ENCODE measurements at places on chromosomes 5 and 9.

DNA sequence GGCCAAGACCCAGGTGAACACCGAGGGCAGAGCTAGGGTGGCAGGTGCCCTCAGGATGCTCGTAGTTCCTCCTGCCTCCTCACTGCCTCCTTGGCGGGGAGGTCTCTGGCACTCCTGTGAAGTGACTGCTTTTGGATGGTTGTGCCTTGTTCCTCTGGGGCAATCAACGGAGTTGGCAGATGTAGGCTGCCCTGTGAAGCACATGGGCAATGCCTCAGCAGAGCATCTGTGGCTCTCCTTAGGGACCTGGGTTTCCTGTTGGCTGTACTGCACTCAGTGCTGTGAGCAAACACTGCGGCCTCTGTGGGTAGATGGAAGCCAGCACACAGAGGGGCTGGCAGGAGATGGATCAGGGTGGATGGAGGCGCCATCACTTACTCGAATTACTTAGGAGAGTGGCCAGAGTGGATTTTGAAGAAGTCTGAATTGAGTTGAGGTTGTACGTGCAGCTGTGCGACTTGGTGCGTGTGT, 71.4 kb upstream of the COL5A1 start:
- DNase-seq: no peak

DNA sequence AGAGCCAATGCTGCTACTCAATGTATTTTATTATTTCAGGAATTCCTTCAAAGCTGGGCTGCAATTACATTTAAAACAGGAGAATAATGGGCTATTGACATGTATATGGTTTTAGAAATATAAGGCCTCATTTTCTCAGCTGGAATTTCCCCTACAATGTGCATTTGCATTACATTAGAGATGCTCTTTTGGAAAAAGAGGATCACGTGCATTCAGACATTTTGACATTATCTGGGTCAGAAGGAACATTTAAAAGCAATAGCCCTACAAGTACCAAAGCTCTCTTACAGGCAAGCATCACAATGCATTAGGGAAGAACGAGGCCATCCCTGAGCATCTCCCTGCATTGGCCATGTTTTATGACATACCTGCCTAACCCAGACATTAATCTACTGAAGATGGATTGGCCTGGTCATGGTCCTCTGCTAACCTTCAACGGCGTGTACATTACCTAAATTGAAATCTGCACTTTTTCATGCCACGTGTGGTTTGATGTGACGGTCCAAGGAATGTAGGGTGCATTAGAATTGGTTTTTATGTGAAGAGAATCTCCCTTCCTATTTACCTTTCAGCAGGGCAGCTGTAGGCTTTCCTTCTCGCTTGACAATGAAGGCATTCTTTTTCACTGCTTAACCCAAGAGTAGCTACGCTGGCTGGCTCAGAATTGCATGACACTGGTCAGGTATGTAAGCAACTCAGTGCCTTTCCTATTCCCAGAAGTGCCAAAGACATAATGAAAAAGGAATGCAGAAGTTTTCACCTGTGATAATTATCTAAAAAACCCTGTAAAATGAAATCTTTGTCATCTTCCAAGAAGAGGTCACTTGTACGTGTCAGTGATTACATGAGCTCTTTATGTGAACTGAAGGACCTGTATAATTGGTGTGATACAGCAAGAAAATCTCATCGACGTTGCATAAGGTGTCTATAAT, 212.3 kb upstream of the MPDZ start:
- no peak for DNase-seq

DNA sequence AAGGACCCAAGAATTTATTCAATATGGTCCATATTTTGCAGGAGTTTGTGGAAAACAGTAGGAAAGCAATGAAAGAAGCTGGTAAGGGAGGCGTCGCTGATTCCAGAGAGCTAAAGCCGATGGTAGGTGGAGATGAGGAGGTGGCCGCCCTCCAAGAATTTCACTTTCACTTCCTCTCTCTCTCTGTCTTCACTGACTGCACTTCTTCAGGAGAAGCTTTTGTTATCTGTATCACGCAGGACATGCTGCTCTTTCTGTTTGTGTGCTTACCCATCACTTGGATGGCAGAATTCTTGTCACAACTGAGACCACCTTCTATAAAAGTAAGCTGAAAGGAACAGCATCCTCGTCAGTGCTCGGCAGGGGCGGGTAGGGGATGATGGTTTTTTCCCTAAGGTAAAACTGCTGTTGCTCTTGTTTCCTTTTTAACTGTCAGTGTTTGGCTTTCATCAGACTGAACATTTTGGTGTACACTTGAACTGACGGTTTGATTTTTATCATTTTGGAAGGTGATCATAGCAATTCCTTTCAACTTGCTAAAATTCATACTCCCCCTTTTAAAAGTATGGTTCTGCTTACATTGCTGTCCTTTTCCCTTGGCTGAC, 62.4 kb upstream of the FSD1L start:
- no peak for DNase-seq

- DNase-seq: no peak
These were observed 50.2 kb downstream of the PPP2R2B start for GRCh38 chr5:146828385-146828784.

- DNase-seq: no peak
These were observed 5.5 kb downstream of the CDC26 start for GRCh38 chr9:113269871-113270270.

- DNase-seq: no peak
These were observed 142.8 kb downstream of the PDZD2 start for GRCh38 chr5:31781772-31782171.

GRCh38 chr9:126363847-126364671, 37.4 kb downstream of the MVB12B start:
- DNase-seq: no peak

- DNase-seq: no peak
These were observed 87.2 kb downstream of the HMCN2 start for GRCh38 chr9:130352586-130353285.

GRCh38 chr5:123203105-123203800, 114.2 kb downstream of the PRDM6 start:
- no peak for DNase-seq

DNA sequence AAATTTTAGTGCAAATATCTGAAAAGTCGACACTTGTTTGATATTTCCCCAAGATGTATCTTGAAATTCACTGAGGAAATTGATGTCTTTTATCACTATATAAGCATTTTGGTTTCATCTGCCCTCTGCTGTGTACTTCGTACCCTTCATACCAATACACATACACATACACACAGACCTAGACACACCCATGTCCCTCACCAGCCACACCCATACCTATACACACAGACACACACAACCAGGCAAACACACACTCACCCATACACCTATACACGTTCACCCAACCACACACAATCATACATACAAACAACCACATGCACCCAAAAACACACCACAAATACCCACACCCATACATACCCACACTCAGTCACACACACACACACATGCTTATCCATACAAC, 367.8 kb downstream of the HINT1 start:
- no peak for DNase-seq

GRCh38 chr5:160260881-160261815, 31.8 kb downstream of the FABP6 start:
- no peak for DNase-seq

DNA sequence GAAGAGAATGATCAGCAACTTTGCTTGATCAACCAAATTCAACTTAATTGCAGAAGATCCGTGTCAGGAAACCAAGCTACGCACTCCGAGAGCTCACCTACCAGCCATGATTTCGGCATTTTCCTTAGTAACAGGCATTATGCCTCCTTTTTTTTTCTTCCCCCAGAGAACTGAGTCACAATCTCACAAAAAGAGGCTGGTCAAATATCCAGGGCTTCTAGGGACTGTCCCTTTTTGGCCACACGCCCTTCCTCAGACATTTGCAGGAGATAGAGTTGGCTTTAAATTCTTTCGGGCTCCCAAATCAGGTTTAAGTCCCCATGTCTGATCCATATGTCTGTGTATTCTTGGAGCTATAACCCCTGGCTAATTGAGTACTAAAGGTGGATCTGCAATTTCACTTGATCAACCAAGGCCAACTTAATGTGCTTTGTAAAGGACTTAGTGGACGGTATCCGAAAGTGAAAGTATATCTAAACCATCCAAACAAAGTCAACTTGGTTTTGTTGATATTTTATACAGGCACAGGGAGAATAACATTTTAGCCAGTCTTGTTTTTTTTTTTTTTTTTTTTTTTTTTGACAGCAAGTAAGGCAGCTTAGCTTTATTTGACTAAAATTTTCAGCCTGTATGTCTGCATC, 100.8 kb upstream of the TBCA start:
- no peak for DNase-seq

- no peak for DNase-seq
These were observed 734.9 kb downstream of the DTWD2 start for GRCh38 chr5:118253225-118254061.

DNA sequence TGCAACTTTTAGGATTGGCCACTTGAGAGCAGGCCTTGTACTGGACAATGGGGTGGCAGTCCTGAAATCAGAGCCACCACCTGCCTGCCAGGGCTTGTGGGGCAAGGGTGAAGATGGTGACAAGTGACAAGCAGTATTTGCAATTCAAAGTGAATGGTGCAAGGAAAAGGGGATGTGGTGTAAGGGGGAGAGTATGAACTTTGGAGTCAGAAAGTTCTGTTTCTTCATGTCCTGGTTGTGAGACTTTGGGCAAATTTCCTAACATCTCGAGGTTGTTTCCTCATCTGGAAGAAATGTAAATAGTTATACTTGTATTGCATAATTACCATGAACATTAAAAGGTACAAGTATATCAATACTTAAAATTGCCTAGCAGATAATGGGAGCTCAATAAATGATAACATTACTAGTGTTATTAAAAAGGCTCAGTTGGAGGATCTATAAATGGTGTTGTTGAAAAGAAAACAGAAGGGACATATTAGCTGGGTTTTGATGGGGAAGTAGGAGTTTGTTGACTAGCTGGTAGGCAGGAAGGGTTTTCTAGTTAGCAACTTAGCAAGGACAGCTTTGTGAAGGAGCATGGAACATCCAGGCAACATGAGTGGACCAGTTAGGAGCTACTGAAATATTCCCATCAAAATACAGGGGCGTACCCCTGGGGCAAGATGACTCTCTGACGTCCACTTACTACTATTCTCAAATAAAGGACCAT, 21.3 kb upstream of the MEGF9 start:
- no peak for DNase-seq

DNA sequence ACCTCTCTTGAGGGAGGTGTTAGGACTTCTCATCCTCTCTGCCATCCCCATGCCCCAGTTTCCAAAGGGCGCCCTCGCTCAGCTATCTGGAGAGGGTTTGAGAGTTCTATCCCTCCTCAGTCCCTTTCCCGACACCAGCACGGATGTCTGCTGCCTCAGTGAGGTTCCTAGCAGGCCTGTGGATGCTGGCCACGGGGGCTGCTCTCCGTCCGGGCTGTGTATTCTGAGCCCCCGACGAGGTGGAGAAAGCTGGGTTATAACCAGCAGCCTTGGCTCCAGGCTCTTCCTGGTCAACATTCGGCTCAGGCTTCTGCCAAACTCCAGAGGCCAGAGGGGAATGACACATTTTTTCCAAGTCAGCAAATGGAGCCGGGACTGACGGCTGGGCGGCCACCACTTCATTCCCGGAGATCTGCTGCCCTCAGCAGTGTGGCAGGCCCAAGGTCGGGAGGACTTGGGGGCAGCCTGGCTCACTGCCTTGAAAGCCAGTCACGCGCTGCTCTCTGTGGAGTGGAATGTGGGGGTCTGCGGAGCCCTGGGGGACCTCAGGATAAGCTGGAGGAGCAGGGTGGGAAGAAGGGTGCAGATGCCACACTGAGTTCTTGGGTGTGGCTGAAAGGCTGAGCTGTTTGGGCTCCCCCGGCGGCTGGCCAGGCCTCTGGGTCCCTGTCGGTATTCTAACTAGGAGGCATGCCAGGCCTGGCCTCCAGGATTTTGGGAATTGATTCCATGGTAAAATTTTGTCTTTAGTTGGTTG, 27.4 kb downstream of the PTPA start:
- no peak for DNase-seq

GRCh38 chr5:160432196-160432595, 10.5 kb downstream of the PTTG1 start:
- DNase-seq: no peak

- DNase-seq: no peak
These were observed 76.8 kb downstream of the PTPN3 start for GRCh38 chr9:109421026-109421970.

DNA sequence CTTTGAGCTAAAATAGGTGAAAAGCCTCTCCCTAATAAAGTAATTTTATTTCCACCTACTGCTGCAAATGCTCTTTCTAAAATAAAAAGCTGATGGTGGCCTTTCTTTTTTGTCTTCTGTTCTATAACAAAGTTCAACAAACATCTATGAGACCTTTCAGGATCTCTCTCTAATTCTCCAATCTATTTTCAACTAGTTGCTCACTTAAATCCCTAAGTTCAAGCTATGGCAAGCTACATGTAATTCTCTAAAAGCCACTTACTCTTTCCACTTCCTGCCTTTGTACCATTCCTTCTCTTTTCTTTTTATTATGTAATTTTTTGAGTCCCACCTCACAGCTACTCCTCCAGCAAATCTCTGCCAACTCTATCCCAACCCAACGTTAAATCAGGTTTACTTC, 20.9 kb downstream of the CHD1 start:
- DNase-seq: no peak

DNA sequence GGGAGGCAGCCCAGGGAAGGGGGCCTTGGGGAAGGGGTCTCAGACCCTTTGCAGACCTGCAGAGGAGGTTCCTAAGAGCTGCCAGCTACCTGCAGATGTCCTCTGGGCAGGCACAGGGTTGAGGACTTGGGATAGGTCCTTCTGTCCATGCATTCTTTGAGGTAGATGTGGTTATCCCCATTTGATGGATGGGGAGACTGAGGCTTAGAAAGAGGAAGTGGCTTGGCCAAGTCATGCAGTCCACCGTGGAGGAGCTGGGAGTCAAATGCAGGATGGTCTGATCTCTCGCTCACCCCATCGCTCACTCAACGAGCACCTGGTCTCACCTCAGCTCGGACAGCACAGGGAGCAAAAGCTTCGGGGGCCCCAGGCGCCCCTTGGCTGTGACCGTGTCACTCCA, 20.2 kb downstream of the ADAMTSL2 start:
- DNase-seq: no peak

DNA sequence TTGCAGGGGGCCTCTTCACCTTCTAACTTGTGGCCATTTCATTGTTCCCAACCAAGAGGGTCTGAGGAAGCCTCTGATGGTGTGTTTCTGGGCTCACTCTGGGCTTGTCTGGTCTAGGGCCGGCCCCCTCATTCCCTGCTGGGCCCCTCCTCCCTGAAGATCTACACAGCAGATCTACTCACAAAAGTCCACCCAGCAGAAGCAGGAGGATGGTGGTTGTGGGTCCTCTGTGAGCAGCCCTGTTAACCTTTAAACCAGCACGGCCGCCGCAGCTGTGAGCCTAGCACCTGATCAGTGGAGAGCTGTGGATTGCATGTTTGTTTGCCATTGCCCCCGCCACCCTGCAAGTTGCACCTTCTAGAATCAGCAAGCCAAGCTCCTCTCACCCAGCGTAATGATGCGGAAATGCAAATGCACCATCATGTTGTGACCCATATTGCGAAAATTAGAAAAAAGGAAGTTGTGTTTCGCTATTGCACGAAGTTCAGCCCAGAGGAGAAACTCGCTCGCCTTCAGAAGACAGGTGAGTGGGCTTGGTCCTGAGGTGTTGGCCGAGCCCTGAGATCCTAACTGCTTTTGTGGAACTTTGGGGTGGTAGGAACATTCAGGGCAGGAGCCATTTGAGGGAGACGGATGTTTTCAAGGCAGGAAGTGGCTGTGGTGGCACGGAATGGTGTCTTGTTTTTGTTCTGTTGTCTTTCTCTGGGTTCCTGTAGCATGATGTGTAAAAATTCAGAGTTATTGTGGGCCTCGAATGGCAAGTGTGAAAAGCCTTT, 16.7 kb downstream of the FGD3 start:
- DNase-seq: no peak
